HCT116 (cell line): ENCODE measurements at places on chromosomes 5 and 9. TPM values are rescaled to one million over a fixed set of nuclear protein-coding genes. Genes with fewer than 3 reads are reported as not detected.

GRCh38 chr9:589723-590122 lies 251.8 kb upstream of the DMRT1 start:
- H3K27me3 ChIP-seq: no peaks in the 10 kb centered on the region
- no peak for DNase-seq
- no peak overlapping the region for H3K4me3 ChIP-seq
- no peaks in the 10 kb centered on the region for H3K36me3 ChIP-seq
- no peaks in the 10 kb centered on the region for H3K4me1 ChIP-seq
- no peak overlapping the region for H3K27ac ChIP-seq

- peak overlapping the region; percentile 27; the same call in 1 of the 2 replicates for H3K4me3 ChIP-seq
- no peaks in the 10 kb centered on the region for H3K36me3 ChIP-seq
- peaks cover 11% of the 10 kb centered on the region; the same call in 1 of the 2 replicates for H3K4me1 ChIP-seq
- no peak overlapping the region for H3K27ac ChIP-seq
Measured at GRCh38 chr5:149466457-149466972, 84.7 kb downstream of the CSNK1A1 start.

GRCh38 chr9:125747053-125747764 lies at the start of gene PBX3:
Gene PBX3 (plus strand): TSS chr9:125747373.
- peak within 1 kb of the TSS; percentile 69 for H3K27ac ChIP-seq
- no peaks in the 10 kb centered on the region for H3K36me3 ChIP-seq
- H3K4me1 ChIP-seq: peaks cover 3% of the 10 kb centered on the region; the same call in 1 of the 2 replicates
- no peaks in the 10 kb centered on the region for H3K27me3 ChIP-seq

DNA sequence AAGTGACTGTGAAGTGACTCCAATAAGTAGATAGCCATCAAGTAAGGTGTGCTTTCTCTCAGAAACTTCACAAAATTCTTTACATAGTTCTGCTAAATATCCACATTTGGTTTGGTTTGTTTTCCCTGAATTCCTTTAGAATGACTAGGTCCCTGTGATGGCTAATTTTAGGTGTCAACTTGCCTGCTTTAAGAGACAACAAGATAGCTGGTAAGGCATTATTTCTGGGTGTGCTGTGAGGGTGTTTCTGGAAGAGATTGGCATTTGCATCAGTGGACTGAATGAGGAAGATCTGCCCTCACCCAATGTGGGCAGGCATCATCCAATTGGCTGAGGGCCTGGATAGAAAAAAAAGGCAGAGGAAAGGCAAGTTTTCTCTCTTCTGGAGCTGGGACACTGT lies 8.3 kb upstream of the PTBP3 start:
- DNase-seq: no peak
- H3K27ac ChIP-seq: peak overlapping the region; percentile 2; the same call in 1 of the 2 replicates
- no peaks in the 10 kb centered on the region for H3K27me3 ChIP-seq
- no peak overlapping the region for H3K4me3 ChIP-seq
- H3K36me3 ChIP-seq: no peaks in the 10 kb centered on the region

- no peak for DNase-seq
- no peaks in the 10 kb centered on the region for H3K36me3 ChIP-seq
- no peak overlapping the region for H3K4me3 ChIP-seq
- peaks cover 10% of the 10 kb centered on the region; the same call in 1 of the 2 replicates for H3K4me1 ChIP-seq
- peak overlapping the region; percentile 62 for H3K27ac ChIP-seq
Measured at GRCh38 chr9:83431101-83432060, 106.8 kb downstream of the FRMD3 start.

DNA sequence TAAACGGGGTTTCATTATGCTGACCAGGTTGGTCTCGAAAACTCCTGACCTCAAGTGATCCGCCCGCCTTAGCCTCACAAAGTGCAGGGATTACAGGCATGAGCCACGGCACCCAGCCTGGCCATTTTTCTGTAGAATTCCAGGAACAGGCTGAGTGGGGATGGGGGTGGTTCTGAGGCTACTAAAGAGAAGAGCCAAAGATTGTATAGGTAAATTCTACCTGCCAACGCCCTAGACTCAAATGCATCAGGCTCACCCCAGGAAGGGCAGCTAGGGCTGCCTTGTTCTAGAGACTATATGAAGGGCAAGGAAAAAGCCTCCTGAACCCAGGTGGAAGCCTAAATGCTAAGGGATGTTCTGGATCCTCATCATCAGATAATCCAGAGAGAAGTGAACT lies 1.6 kb upstream of the C5orf52 start:
- H3K36me3 ChIP-seq: no peaks in the 10 kb centered on the region
- H3K4me3 ChIP-seq: no peak overlapping the region
- DNase-seq: no peak
- H3K4me1 ChIP-seq: no peaks in the 10 kb centered on the region
- H3K27ac ChIP-seq: no peak overlapping the region

- no peaks in the 10 kb centered on the region for H3K4me1 ChIP-seq
- no peak overlapping the region for H3K4me3 ChIP-seq
- H3K27ac ChIP-seq: no peak overlapping the region
- no peaks in the 10 kb centered on the region for H3K36me3 ChIP-seq
Measured at GRCh38 chr9:76143834-76144233, 250.4 kb downstream of the RFK start.

DNA sequence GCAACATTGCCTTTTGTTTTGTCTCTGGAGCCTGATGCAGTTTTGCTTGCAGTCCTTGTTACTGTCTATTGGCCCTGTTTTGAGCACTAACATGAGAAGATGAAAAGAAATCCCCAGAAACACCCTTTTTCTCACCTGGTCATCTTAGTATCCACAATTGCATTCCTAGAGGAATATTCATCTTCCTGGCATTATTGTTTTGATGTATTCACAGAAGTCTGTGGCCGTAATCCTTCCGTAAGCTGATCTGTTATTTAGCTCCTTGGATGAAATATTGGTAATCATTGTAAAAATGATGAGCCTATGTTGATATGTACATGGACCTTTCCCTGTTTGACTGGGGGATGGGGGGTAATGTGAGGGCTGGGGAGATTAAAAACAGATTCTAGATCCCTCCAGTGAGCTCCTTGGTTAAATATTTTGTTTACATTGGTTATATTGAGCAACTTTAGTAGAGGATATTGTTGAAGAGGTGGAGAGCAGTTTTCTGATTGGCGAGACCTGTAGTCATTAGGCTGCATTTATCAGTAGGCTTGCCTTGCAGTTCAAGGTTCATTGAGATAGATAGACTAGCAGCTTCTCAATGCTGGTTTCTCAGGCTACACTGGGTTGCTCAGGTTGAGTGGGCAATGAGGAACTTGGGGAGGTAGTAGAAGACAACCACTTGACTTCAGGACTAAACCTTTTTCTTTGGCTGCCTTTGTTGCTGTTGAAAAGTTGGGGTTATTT lies 117.5 kb downstream of the MACIR start:
- 0 out of 2 replicates have a peak, but pooled peaks cover 3% of the 10 kb centered on the region for H3K4me1 ChIP-seq
- H3K36me3 ChIP-seq: no peaks in the 10 kb centered on the region
- no peaks in the 10 kb centered on the region for H3K27me3 ChIP-seq
- DNase-seq: no peak
- no peak overlapping the region for H3K27ac ChIP-seq
- H3K4me3 ChIP-seq: no peak overlapping the region

DNA sequence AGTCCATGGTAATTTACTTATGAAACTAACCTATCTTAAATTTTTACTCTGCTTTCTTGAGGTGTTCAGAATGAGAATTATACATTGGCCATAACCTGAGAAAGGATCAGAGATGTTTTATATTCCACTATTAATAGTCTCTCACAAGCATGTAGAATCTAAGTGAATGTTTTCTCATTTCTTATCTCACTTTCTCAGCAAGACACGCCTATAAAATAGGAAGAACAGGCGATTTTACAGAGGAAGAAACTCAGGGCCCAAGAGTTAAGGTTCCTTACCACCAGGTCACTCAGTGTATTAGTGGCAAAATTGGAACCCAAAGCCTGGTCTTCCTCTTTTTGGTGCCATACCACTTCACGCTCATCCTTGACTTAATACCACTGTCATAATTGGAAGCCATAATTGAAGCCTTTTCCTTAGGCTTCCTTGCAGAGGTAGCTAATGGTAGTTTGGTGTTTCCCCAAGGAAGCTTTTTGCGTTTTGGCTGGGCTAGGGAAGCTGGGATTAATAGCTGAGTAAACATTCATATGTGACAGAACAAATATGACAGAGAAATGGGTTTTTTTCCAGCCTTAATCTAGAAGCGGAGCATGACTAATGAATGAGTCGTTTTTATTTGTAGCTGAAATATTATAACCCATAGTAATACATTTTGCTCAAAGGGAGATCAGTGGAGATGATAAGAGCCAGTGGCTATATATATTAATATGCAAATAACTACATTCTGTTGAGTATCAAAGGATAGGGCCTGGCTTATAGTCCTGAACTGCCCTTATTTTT lies 16.9 kb downstream of the HMGXB3 start:
- H3K36me3 ChIP-seq: peaks cover 41% of the 10 kb centered on the region
- peaks cover 26% of the 10 kb centered on the region for H3K4me1 ChIP-seq
- no peaks in the 10 kb centered on the region for H3K27me3 ChIP-seq

GRCh38 chr5:80822640-80823039 lies 137.5 kb upstream of the RASGRF2 start:
- H3K27ac ChIP-seq: no peak overlapping the region
- no peaks in the 10 kb centered on the region for H3K4me1 ChIP-seq
- H3K4me3 ChIP-seq: no peak overlapping the region
- H3K36me3 ChIP-seq: no peaks in the 10 kb centered on the region
- DNase-seq: no peak
- no peaks in the 10 kb centered on the region for H3K27me3 ChIP-seq

GRCh38 chr9:98117984-98118639 lies 910 bp downstream of the TRIM14 start:
- peak overlapping the region; percentile 81 for H3K27ac ChIP-seq
- H3K27me3 ChIP-seq: no peaks in the 10 kb centered on the region
- peak; percentile 24 for DNase-seq

DNA sequence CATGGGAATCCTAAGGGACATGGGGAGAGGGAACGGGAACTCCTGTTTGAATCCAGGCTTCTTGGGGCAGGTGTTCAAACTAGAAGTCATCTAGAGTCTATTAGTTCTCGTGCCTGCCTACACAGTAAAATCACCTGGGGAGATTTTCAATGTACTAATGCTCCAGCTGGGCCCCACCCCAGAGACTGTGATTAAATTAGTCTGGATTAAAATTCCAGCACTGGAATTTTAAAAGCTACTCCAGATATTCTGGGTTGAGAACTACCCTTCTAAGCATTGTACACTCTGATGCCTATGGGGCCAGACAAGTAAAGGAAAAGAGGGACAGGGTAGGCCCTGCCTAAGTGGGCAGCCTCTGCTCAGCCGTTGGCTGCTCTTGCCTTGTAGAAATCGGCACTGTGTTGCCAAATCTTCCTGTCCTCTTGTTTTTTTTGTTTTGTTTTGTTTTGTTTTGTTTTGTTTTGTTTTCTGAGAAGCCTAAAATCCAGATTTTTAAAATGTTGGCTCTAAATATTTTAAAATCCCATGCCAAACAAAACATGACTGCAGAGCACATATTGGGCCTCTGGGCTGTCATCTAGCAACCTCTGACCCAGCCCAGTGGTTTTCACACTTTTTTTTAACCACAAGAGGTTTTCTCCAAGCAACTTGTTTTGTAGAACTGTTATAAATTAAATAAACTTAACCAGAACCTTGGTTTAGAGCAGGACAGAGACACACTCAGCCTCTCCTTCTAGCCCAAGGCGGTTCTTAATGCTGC lies 29.0 kb downstream of the ADRB2 start:
- no peak overlapping the region for H3K27ac ChIP-seq
- 0 out of 2 replicates have a peak, but pooled peaks cover 4% of the 10 kb centered on the region for H3K27me3 ChIP-seq
- H3K36me3 ChIP-seq: no peaks in the 10 kb centered on the region
- H3K4me3 ChIP-seq: no peak overlapping the region
- H3K4me1 ChIP-seq: no peaks in the 10 kb centered on the region

DNA sequence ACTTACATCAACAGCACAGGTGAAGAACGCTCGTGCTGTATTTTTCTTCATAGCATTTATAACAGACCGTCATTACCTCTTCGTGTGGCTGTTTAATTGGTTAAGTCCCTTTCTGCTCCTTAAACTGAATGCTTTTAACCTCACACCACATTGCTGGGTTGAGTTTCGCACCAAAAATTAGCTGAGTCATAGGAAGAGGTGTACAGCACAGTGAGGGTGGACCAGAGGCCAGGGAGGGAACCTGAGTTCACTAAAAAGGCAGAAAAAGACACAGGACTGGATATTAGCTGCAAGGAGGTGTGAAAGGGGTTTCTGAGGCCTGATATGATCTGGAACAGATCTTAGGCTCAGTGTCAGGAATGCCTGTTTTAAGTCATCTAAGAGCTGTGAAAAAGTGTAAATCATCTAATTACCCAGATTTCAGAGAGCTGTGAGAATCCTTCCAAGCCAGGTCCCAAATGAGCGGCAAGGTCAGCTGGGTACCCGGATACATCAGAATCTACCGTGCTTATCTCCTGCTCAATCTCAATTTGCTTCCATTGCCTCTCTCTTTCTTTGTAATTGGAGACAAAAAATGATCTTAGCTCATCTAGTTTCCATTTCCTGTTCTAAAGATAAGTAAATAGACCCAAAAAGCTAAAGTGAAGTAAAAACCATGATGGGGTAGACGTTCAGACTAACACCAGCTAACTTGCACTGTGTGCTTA lies 7.1 kb upstream of the CFAP90 start:
- H3K27me3 ChIP-seq: no peaks in the 10 kb centered on the region
- DNase-seq: no peak
- H3K27ac ChIP-seq: no peak overlapping the region
- peaks cover 23% of the 10 kb centered on the region for H3K36me3 ChIP-seq

DNA sequence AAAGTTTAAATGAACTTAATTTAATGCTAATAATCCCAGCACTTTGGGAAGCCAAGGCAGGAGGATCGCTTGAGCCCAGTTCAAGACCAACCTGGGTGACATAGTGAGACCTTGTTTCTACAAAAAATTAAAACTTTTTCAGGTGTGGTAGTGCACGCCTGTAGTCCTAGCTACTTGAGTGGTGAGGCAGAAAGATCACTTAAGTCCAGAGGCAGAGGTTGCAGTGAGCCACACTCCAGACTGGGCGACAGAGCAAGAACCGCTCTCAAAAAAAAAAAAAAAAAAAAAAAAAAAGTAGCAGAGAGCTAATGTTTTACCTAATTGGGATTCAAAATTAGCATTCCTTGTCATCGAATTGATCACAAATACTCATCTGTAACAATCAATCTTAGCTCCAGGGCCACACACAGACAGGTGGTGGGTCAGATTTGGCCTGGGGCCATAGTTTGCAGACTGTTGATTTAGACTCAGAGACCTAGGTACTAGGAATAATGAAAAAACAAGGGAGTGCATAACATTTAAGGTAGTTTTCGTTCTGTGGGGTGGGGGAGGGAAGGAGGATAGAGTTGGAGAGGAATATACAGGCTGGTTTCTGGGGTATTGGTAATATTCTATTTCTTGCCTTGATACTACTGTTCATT lies 21.4 kb downstream of the HSDL2 start:
- no peak overlapping the region for H3K4me3 ChIP-seq
- H3K4me1 ChIP-seq: no peaks in the 10 kb centered on the region
- H3K27ac ChIP-seq: no peak overlapping the region

- no peak overlapping the region for H3K4me3 ChIP-seq
- DNase-seq: no peak
- no peaks in the 10 kb centered on the region for H3K27me3 ChIP-seq
Measured at GRCh38 chr5:14528926-14529325, 52.7 kb upstream of the OTULINL start.

The STKLD1 gene
- 0.37 TPM for total RNA-seq

The PDE8B gene
- 0.17 TPM for total RNA-seq

The CDC20B gene
- not detected for total RNA-seq

The COL5A1 gene
- total RNA-seq: 0.30 TPM

The CCDC183 gene
- 2.8 TPM for total RNA-seq

The TLX3 gene
- total RNA-seq: 4.6 TPM
